NCI-H526 treated with DMSO at 0.1 percent for 48 hours (cell line): ENCODE measurements at places on chromosomes 4 and X.
A peak's percentile ranks its signal among the peaks of the same experiment; 100 is the strongest.

DNA sequence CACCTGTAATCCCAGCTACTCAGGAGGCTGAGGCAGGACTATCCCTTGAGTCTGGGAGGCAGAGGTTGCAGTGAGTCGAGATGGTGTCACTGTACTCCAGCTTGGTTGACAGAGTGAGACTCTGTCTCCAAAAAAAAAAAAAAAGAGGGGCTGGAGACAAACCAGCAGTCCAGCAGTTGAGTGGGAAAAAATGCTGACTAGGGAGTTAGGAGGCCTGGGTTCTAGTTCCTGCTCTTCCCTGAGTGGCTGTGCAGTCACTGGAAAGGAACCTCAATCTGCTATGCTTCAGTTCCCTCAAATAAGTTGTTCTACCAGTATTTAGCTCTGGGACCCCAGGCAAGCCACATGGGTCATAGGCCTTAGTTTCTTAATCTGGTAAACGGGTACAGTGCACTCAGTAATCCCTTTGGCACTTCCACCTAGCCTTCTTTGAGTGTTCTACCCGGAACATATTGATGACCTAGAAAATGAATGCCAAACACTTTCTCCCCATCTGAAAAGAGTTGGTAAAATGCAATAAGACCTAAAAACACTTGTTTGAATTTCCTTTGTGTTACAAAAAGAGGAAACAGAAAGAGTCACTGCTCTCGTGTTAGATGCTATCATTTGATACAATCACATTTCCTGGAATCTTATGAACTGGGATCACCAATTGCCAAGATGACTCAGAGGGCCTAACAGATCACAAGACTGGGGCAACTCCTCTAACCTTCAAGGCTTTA, 99.3 kb upstream of the EGFL6 start:
- DNase-seq = no peak

GRCh38 chr4:119031218-119031617, 104.4 kb upstream of the MYOZ2 start:
- DNase-seq = no peak

DNA sequence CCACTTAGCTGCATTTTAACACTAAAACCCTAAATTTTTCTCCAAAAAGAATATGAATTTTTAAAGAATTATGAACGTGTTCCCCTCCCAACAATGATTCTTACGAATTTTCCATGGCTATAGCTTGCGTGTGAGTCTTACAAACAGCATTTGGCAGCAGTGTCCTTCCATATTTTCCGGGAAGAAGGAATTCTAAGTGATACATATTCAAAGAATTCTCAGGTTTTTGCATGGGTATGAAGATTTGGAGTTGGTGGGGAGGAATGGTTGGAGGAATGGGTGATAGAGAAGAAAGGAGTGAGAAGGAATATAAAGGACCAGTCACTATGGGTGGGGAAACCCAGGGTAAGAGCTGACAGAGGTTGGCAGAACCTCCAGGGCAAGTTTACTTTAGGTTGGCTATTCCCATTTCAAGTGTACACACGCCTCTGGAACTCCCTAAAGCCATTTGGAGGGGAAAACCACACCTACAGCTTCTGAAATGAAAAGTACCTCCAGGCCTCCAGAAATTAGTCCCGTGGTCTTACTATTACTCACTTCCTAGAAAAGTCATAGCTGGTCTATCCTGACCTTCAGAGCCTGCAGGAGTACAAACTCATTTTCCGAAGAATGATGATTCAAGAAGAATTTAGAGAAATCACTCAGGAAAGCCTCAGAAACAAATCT, 420.8 kb upstream of the DIPK2B start:
- no peak for DNase-seq

- DNase-seq = no peak
These were observed 26.7 kb downstream of the SULT1E1 start for GRCh38 chr4:69833251-69833650.

DNA sequence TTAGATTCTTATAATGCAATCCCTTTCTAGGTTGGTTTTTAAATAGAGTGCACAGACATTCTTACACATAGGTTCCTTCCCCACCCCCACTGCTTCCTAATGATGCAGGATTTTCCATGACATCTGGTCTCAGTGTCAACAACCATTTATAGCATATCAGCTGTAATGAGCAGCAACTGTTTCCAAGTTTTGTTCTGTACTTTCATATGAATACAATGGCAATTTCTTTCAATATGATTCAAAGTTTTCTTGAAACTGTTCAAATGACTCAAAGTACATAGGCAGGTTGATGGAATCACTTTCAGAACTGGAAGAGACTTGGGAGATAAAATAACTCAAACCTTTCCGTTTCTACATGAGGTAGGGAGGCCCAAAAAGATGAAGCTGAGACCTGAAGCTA, 220.7 kb downstream of the CAMK2D start:
- no peak for DNase-seq

GRCh38 chrX:3230496-3230895, 116.0 kb downstream of the MXRA5 start:
- DNase-seq = no peak

DNA sequence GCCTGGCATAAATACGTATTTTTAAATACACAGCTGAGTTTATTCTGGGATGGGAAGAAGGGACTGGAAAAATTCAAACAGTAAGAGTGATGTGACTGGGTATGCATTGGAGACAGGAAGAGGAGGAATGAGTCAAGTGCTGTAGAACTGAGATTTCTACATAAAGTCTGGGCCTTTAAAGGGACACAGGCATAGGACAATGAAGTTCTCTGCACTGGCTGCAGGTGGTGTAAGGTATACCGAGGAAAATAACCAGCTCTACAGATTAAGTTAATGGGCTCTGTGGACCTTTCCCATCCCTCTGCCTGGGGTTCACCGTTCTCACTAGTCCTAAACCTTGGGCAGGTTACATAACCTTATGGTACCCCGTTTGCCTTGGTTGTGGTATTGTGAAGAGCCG, 68.7 kb downstream of the DHX15 start:
- DNase-seq = no peak

DNA sequence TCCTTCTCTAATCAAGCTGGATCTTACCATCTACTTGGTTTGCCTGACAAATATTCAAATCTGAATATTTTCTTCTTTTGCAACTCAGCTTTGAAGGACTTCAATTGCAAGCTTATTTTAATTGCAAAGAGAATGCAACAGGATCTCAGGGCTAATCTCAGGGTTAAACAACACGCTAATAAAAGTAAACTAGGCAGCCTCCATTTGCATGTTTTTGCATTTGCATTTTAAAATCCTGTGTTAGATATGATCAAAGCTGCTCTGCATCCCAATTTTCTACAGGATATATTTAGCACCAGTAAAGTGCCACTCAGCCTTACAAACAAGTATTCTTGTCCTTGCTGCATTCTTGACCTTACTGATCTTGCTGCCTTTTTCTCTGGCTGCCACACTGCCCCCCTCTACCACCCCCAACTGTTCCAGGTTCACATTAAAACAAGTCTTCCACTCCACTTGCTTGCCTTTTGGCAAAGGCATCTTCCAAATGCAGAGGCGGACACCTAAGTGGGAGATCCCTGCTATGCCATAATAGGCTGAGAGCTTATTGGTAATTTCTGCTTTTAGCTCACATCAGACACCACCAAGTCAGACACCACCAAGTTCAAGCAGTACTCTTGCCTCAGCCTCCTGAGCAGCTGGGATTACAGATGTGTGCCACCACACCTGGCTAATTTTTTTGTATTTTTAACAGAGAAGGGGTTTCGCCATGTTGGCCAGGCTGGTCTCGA, 48.1 kb downstream of the GPRIN3 start:
- DNase-seq = peak; percentile 92

DNA sequence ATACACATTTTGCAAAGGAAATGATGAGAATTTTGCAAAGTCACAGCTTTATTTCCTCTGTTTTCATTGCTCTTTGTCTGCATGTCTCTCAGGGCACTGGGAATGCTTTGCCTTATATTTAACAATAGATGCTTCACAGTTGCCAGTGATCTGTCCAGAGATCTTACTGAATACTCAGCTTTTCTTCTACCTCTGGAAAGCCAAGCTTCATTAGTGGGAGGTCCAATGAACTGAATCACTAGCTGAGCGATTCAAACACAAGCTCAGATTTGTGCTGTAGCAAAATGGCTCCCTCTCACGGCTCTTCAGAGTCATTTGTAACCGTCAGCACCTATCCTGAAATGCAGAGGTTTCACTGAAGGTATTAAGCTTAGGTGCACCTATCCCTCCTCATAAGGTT, 138.9 kb downstream of the DCLK2 start:
- no peak for DNase-seq

DNA sequence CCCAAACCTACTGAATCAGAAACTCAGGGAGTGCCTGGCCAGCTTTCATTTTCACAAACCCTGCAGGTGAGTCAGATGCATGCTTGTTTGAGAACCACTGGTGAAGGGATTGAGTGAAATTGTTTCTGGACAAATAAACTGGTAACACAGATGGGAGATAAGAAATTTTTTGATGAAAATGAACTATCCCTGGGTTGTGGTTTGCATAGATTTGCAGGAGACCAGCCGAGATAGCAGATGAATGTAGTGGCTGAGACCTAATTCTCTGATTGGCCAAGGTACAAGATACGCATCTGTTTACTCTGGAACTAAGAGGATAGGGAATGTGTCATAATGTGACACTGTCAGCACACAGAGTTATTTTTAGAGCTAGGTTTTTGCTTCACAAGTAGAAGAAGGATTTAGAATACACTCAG, 117.8 kb upstream of the NOCT start:
- DNase-seq = peak; percentile 41

DNA sequence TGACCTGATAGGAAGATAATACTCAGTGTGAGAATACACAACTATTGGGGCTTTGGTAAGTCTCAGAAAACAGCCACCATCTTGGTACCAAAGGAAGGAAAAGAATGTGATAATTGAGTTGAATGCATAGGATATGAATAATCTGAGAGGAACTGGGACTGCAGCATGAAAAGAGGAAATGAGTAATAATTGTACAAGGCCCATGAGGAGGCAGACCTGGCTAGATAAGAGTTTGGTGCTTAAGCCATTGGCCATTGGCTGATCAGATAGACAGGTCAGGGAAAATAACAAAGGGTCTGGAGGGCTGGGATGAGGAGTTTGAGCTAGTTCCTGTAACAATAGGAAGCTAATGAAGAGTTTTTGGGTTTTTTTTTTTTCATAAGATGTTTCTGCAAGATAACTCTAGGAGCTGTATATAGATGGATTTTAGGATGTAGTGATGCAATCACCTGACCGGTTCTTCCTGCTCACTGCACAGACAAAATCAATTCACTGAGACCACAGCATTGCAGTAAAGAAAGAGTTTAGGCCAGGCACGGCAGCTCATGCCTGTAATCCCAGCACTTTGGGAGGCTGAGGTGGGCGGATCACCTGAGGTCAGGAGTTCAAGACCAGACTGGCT, 5.3 kb upstream of the TRMT2B start:
- DNase-seq = no peak

GRCh38 chr4:168739886-168740285, 243.0 kb downstream of the PALLD start:
- no peak for DNase-seq

- no peak for DNase-seq
These were observed 27.3 kb upstream of the XAGE2 start for GRCh38 chrX:52341493-52341892.

- DNase-seq = no peak
These were observed 54.9 kb downstream of the ABLIM2 start for GRCh38 chr4:8103421-8104390.

- peak; percentile 38 for DNase-seq
These were observed 85.0 kb downstream of the ADRA2C start for GRCh38 chr4:3851211-3851610.

GRCh38 chr4:72375073-72375736, 193.8 kb downstream of the ADAMTS3 start:
- no peak for DNase-seq

GRCh38 chr4:75514949-75515612, 808 bp downstream of the THAP6 start:
- DNase-seq = no peak

DNA sequence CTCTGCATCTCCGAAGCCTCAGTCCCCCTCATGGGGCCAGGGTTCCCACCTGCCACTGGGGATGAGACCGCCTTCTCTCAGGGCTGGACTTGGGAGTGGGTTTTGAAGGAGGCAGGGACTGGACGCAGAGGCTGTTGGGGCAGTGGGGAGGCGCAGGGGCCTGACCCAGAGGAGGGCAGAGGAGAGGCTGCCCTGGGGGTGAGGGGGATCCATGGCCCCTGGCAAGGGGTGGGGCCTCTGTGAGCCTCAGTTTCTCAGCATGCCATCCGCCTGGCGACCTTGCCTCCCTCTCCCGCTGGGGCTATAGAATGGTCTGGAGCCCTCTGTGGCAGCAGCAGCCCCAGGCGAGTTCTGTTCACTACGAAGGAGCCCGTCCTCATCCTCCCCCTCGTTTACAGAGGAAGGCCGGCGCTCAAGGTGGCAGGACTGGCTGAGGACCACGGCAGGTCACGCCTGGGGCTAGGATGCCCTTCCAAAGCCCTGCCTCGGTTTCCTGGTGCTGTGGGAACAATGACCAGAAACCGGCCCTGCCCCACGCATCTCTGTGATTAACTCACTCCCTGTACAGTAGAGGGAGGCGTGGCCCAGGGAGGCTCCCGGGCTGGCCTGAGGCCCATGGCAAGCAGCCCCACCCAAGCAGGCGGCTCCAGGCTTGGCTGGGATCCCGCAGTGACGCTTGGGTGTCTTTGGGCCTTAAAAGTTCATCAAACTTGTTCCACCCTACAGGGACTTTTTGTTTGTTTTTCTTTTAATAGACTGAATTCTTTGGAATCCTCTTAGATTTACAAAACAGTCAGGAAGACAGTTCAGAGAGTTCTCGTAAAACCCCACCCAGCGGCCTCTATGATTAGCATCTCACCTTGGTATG, 16.0 kb upstream of the SH3TC1 start:
- DNase-seq = no peak

GRCh38 chr4:138199568-138200235, 42.4 kb downstream of the SLC7A11 start:
- DNase-seq = peak; percentile 89

DNA sequence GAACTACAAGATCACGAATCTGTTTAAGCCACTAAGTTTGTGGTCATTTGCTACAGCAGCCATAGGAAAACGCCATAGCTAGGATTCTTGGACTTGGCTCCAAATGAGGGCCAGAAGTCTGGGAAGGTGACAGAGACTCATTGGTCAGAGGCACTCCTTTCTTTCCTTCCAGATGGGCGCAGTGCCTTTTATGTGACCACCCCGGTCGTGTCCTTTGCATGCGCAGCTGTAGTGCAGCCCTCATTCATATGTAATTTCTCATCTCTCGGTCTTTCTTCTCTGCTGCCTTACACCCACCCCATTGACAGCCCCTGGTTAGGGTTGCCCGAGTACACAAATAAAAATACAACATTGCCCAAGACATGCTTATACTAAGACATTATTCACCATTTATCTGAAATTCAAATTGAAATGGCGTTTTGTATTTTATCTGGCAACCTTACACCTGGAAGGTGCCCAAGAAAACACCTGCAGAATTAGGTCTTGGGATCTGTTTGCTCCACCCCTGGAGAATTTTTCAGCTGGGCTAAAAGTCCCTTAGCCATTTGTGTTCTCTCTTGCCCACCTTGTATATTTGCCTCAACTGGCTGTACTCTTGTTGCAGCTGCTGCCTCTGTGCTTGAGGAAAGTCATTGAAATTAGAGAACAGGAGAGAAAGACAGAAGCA, 21.9 kb downstream of the CCKAR start:
- no peak for DNase-seq
